ENCODE measurements at places on chromosomes 5 and 9. TPM values are rescaled to one million over a fixed set of nuclear protein-coding genes. Genes with fewer than 3 reads are reported as not detected.

Gene GABRP
- not detected for total RNA-seq

Gene JADE2
- total RNA-seq, result 88.1 TPM

Gene DDX4
- total RNA-seq, result 0.12 TPM

Gene ADRA1B
- not detected for total RNA-seq

Gene ANGPTL2
- not detected for total RNA-seq

Gene SLC34A3
- total RNA-seq, result not detected

Gene MEIKIN
- total RNA-seq, result not detected

Gene BTNL8
- total RNA-seq, result 1.7 TPM

Gene PPP1R26
- 0.28 TPM for total RNA-seq

Gene RXFP3
- total RNA-seq, result not detected

Gene LCN1
- not detected for total RNA-seq

Gene MARCHF6
- total RNA-seq, result 88.5 TPM

Gene TMEM267
- 13.9 TPM for total RNA-seq

Gene SPATA31D4
- total RNA-seq, result not detected

Gene ZFP37
- total RNA-seq, result 0.77 TPM

Gene NOXA1
- 0.30 TPM for total RNA-seq

Gene ARID3C
- total RNA-seq, result not detected

Gene PCSK5
- total RNA-seq, result 2.0 TPM

Gene SPATA31A3
- not detected for total RNA-seq

Gene RNF130
- total RNA-seq, result 4.9 TPM

Gene PCDHGA4
- total RNA-seq, result 0.20 TPM

Gene PCDHA10
- not detected for total RNA-seq

Gene OTULIN
- 123 TPM for total RNA-seq

Gene IL31RA
- not detected for total RNA-seq

Gene ELAVL2
- total RNA-seq, result not detected

Gene PCDHGA3
- total RNA-seq, result 0.15 TPM

Gene OGN
- total RNA-seq, result not detected

Gene NKD2
- total RNA-seq, result 4.2 TPM

Gene ELOVL7
- total RNA-seq, result 0.44 TPM

Gene CNTFR
- not detected for total RNA-seq

Gene GHR
- total RNA-seq, result not detected

Gene WNT8A
- not detected for total RNA-seq

Gene ZFP2
- 0.19 TPM for total RNA-seq

Gene C9orf50
- total RNA-seq, result not detected

Gene PAXX
- total RNA-seq, result 94.8 TPM

Gene MLLT3
- total RNA-seq, result 55.9 TPM

Gene TNPO1
- 89.6 TPM for total RNA-seq

Gene NPR3
- not detected for total RNA-seq

Gene APC
- total RNA-seq, result 26.2 TPM

Gene BAAT
- total RNA-seq, result not detected

Gene SCGB3A2
- total RNA-seq, result not detected

Gene FBN2
- total RNA-seq, result not detected
